ENCODE measurements at places on chromosomes 4 and X.

GRCh38 chr4:73810191-73810590 is 26.3 kb upstream of the CXCL6 start:
- DNase-seq = no peak

- no peak for DNase-seq
Observed at GRCh38 chr4:142150483-142150882, 514.1 kb downstream of the IL15 start.

DNA sequence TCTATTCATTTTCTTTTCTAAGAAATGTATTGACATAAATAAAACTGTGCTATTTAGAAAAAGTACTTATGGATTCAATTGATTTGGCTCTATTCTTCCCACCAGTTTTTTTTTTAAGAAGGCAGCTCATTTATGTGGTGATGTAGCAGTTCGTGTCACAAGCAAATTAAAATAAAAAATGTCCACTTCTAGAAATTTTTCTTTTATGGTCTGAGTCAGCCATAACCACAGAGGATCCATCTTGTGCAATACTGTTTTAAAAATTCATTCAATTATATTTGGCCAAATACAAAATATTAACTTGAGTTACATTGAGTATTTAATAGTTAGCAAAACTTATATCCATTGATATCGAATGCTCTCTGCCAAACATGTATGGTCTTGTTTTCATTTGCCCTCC is 207.9 kb upstream of the FAT1 start:
- no peak for DNase-seq

DNA sequence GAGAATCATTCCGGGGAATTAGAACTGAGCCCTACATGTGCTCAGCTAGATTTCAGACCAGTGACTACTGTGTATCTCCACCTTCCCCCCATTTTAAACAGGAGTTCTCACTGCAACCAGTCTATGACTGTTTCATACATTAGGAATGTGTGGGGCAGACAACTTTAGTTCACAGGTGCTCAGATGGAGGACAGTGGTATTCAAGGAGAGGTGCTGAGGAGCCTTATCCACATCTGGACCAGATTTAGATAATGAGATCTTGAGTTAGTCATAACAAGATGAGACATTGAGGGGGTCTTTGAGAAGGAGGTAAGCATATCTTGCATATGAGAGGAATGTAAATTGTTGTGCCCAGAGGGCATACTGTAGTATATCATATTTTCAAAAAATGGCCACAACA is 32.8 kb upstream of the RELL1 start:
- DNase-seq = no peak

Measured in activated T-helper 1 cell treated with Interleukin-2 at 50 U/mL for 16 hours (primary cell).